Fibroblast of mammary gland (primary cell): ENCODE measurements at places on chromosomes 2 and 18.
A peak's percentile ranks its signal among the peaks of the same experiment; 100 is the strongest.

DNA sequence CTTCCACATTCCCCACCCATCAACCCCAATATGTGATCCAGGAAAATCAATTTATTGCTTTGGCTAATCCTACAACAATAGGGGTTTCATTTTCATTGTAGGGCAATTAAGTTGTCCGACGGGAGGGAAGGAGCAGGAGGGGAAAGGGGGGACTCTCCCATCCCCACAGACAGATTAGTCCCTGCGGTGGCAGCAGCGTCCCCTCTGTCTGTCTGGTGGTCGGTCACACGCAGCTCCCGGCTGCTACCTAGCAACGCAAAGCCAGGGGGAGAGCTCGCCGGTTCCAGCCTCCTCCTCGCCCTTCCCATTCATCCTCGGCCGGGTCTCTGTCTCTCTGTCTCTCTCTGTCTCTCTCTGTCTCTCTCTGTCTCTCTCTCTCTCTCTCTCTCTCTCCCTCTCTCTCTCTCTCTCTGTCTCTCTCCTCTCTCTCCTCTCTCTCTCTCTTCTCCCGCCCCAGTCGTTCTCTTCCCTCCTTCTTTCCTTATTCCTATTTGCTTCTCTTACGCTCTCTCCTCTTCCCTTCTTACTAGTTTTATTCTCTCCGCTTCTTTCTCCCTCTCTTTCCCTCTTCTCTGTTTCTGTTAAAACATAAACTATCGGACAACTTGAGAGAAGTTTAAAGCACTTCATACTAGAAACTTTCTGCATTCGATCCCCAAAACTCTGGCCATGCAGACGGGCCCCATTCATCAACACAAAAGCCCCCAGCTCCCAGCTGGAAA, 1.2 kb downstream of the LRP2 start:
- DNase-seq: no peak

- DNase-seq: no peak
Measured at GRCh38 chr2:127653421-127654083, 7.6 kb downstream of the GPR17 start.

DNA sequence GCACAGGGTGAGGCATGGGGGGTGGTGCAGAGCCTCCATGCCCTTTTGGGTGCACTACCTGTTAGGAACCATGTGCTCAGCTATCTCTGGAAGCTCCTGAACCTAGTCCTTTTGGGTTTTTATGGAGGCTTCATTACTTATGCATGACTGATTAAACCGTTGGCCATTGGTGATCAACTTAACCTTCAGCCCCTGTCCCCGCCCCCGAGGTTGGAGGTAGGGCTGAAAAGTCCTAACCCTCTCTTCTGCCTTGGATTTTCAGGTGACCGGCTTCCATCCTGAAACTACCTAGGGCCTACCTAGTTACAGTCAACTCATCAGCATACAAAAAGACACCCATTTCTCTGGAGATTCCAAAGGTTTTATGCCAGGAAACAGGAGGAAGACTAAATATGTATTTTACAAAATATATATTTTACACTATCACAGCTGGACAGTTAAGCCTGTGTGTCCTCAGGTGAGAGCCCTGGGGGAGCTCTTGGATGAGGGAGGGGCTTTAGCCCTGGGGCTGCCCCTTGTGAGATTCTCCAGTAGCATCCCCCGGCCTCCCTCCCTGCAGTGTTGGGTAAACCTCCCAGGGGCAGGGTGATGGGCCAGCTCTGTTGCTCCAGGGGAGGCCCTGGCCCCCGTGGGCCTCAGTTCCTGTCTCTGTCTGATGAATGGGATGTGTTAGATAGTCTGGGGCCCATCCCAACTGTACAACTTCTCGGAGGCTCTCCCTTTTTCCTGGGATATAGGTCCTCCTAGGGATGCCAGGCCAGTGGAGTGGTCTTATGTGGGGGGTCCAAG, 24.1 kb downstream of the GLI2 start:
- DNase-seq: no peak

- no peak for DNase-seq
Measured at GRCh38 chr18:46243095-46243494, 138.9 kb downstream of the HAUS1 start.

DNA sequence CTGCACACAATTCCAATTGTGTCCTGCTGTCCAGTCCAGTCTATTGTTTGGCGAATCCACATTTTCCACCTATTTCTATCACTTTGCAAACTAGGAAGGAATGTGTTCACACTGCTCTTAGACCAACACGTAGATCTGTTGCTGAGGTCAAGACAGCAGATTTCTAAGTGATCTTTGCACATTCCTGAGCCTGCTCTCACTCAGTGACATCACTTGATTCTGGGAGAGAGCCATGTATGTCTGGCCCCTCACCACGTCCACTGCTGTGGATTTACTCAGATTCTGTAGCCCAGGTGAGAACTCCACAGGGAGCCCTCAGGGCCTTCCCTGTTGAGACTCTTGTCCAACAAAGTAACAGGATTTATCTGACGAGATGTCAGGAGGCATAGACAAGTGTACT, 317.2 kb downstream of the TSN start:
- peak; percentile 5 for DNase-seq

GRCh38 chr2:149928011-149928410, 340.4 kb upstream of the MMADHC start:
- no peak for DNase-seq

- no peak for DNase-seq
Measured at GRCh38 chr2:122908159-122908558, 1116.9 kb upstream of the CNTNAP5 start.

- no peak for DNase-seq
Measured at GRCh38 chr18:10482363-10482984, 28.0 kb downstream of the APCDD1 start.

DNA sequence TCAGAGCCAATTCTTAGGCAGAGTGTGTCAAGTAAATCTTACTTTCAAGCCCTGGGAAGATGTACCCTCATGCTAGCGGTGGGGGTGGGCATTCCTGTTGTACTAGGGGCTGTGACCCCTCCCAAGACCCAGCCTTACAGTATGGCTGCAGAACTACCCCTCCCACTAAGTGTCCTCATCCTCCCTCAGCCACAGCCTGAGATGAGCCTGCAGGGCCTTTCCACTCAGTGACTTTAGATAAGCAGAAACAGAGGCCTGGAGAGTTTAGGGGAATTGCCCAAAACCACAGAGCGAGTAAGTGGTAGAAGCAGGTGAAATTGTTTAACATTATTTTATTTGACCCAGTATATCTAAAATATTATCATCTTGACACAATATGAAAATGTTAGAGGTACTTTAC, 36.6 kb downstream of the TTC32 start:
- DNase-seq: no peak

DNA sequence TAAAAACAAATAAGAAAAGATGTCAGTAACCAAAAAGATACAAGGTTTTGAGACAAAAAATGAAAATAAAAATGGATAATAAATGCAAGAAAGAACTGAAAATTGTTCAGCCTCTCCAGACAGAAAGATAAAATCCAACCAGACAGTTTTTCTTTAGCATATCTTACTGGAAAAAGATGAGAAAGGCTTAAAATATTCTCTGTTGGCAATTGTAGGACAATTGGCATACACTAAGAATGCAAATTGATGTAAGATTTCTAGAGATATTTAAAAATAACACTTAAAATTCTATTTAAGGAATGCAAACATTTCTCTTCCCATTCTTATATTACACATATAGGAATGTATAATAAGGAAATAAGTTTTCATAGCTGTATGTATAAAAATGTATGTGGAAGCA, 590.6 kb downstream of the DSC3 start:
- DNase-seq: no peak

DNA sequence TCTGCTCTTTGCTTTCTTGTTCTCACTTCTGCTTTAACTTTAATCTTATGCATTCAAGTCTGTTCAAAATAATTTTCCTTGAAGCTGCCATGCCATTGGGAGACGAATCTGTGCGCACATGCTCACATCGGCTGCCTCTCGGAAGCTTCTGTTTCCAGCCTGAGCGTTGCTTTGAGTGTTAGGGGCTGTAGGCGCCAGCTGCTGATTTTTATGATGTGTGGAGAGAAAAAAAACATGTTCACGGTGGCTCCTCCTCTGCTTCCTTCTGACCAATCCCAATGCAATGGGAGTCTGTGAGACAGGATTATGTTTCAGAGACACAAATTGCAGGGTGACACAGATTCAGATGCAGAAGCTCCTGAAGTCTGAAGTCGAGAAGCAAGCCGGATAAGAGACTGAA, at the start of gene MC4R:
Gene MC4R (minus strand): TSS at position 180 of the 400 bp plus-strand sequence. CDS start 426 bp downstream, outside the sequence.
- DNase-seq: peak; percentile 38

DNA sequence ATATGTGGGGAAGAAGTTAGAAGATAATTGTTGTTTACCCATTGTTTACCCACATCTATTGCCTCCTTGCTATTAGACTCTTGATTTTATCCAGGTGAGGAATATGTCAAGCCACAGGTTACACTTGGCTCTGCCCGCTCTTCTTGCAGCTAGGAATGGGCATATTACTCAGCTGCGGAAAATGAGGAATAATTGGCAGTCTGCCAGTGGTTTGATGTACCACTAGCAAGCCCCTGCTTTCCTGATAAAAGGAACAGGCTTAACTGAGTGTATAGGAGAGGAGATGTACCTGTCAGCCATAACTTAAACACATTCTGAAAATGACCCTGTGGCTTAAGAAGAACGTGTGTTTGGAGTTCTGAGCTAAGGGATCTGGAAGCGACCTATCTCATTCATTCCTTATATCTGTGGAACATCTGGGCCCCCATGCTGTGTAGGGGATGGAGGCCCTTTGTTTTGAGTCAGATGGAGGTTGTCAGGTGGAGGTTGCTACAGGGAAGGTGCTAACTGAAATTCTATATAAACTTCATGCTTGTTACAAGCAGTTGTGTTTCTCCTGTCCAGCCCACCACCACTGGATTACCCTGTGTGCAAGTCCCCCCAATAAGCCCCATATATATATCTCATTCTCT, 4.6 kb upstream of the FMNL2 start:
- DNase-seq: no peak

DNA sequence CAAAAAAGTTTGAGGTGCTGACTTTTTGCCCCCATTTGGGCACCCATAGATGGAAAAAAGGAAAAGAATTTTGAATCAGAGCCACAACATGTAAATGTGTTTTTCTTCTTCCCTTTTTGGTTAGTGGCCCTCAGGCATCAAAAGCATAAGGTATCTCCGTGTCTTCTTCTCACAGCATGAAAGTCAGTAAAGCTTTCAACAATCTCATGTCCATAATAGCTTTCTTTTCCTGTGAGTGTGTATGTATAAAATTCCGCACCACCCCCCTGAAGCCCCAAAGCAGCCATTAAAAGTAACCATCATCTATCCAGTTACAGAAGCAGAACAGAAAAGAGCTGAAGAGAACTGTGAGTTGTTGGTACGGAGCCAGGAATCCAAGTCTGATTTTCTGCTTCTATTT, 1539.7 kb upstream of the ACVR2A start:
- DNase-seq: no peak

- DNase-seq: no peak
Measured at GRCh38 chr2:17317439-17317976, 200.7 kb downstream of the RAD51AP2 start.

DNA sequence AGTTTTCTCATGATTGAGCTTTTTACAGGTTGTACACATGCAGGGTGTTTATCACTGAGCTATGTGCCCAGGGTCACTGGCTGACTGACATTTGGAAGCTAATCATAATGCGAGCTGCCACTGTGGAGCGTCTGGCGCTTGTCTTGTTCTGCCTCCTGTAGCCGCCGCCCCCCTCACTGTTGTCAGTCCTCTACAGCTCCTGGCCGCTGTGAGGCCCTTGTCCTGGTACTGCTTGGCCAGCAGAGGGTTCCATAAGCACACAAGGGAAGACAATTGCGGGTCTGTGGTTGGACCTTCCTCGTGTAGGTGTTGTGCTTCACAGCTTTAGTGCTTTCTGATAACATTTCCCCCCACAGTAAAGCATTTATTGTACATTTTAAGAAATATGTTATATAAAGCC, 105.6 kb upstream of the LDLRAD4 start:
- peak; percentile 39 for DNase-seq

GRCh38 chr2:235463893-235464292, 29.9 kb upstream of the AGAP1 start:
- DNase-seq: no peak

GRCh38 chr2:40281021-40281940, 170.6 kb downstream of the SLC8A1 start:
- peak; percentile 88 for DNase-seq

GRCh38 chr2:145028101-145028920, 508.4 kb upstream of the ZEB2 start:
- no peak for DNase-seq

- DNase-seq: no peak
Measured at GRCh38 chr18:9792565-9793245, 84.6 kb downstream of the RAB31 start.

GRCh38 chr2:118061135-118061955, 26.9 kb upstream of the INSIG2 start:
- peak; percentile 88 for DNase-seq

- DNase-seq: peak; percentile 100
Measured at GRCh38 chr2:102063941-102064678, 72.3 kb downstream of the IL1R2 start.

- no peak for DNase-seq
Measured at GRCh38 chr2:216862628-216863398, 2.9 kb upstream of the TNP1 start.

DNA sequence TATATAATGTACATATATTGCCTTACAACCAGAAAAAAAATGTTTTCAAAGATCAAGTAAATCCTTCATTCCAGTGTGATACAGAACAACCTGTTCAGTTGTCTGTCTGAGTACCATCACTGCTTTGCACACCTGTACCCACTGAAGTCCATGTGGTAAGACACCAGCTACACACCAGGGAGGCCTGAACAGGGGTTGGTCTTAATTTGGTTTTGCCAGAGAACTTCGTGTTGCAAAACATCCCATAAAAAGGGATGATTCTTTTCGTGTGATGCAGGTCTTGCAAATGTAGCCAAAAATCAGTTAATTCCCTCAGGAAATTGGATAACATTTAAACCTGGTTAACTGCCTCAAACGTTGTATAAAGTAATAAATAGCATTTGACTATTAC, 73.7 kb upstream of the SLC1A4 start:
- DNase-seq: peak; percentile 7

- no peak for DNase-seq
Measured at GRCh38 chr2:1791006-1791605, 46.8 kb upstream of the PXDN start.

DNA sequence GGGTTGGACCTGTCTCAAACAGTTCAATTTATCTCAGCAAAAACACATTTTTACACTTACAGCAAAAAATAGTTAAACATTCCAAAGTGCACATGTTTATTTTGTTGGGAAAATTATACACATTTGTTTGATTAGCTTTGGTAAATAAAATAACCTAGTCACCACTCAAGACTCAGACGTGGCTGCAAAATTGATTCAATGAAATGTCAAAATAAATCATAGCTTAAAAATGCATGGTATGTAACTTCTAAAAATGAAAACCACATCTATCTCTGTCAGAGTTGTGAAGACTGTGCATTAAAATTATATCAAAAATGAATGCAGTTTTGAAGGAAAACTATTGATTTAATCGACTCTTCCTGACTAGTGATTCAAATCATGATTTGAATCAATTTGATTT, 56.7 kb downstream of the GALNT14 start:
- no peak for DNase-seq

DNA sequence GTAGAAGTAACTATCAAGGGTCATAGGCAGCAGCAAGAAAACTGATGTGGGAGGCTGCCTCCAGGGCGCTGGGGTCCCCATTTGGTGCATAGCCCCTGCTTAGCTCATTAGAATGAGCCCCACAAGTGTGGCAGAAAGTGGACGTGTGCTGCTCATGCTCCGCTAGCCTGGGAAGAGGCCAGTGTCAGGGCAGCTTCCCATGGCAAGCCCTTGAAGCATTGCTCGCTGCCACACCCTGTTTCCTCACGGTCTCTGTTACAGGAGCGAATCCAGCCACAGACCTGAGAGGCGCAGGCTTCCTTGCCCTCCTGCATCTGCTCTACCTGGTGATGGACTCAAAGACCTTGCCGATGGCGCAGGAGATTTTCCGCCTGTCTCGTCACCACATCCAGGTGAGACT, 22.5 kb downstream of the ELMOD3 start:
- DNase-seq: no peak

GRCh38 chr2:217027414-217027813, 167.6 kb upstream of the TNP1 start:
- DNase-seq: no peak
